Ascending aorta (tissue), 2 donors: ENCODE measurements at places on chromosomes 12 and 14.

DNA sequence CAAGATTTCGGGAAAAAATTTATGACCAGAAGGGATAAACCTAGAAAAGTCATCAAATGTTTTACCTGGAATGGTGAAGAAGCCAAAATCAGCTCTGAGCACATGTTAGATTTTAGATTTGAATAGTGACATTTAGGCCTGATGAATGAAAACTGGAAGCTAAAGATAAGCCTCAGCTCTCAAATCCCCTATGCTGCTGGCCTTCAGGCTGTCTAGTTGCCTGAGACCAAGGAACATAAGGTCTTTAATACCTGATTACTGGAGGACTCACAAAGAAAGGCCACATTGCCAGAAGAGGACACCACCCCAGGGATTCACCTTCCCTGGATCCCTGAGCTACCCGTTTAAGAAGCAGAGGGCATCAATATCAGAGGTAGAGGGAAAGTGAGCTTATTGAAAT lies 56.6 kb downstream of the BCL2L14 start:
- DNase-seq: no peak

DNA sequence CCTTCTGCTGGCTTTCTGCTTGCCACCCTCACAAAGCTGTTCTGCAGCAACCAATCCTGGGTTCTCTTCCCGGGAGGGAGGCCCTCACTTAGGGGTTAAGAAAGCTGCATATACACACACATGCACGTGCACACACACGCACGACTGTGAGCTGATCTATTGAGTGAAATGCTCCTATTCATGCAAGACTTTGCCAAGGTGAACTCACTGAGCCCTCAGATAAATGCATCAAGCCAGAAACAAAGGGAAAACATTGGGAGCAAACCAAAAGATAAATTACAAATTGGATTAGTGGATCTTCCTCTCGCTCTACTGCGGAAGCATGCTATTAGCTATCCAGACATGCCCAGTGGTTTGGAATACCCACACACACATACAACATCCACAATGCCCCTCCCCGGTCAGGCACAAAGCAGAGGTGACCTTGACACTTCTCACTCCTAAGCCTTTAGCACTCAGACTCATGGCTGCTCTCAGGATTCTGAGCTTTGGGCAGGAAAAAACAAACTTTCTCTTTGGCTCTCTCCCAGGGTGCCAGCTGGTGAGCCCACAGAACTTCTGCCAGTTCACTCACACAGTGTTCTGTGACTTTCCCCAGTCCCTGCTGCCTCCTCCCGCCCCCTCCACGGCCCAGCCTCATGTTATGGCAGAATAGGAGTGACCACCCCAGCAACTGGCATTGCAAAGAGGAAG lies 320.0 kb downstream of the DPF3 start:
- no peak for DNase-seq

GRCh38 chr14:39582028-39582654 lies 149.9 kb upstream of the FBXO33 start:
- no peak for DNase-seq

- DNase-seq: no peak
Measured at GRCh38 chr14:91205459-91205858, 39.0 kb downstream of the GPR68 start.

DNA sequence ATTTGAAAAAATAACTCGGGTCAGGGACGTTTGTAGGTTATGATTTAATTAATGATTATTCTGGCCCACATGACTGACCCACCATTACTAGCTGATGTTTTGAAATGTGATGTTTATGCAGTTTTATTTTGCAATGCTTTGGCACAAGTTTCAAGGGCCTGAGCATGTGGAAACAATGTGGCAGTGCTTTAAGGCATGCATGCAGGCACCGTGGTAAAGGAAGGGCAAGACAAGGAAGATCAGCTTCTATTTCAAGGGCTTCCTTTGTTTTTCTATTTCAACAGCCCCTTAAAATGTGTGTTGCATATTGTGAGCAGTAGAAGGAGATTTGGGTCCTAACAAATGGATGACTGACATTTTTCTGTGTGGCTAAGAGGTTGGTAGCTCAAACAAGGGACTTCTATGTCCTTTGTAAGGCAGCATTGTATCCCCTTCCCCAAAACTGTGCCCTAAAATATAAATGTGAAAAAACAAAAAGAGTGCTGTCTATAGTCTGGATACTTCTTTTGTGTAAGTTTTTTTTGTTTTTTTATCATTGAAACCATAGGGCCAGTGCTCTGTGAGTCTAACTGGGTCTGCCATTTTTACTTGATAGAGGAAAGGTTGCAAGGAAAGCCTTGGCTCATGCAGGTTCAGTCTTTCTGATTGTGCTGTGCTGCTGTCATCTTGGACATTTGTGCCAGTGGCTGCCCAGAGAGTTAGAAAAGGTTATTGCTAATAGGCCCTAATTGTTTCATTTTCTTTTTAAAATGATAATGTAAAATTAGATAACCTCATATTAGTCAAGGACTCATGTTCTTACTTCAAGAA lies 103.5 kb downstream of the FGD4 start:
- DNase-seq: no peak

GRCh38 chr12:5447320-5447719 lies 15.4 kb downstream of the NTF3 start:
- no peak for DNase-seq

DNA sequence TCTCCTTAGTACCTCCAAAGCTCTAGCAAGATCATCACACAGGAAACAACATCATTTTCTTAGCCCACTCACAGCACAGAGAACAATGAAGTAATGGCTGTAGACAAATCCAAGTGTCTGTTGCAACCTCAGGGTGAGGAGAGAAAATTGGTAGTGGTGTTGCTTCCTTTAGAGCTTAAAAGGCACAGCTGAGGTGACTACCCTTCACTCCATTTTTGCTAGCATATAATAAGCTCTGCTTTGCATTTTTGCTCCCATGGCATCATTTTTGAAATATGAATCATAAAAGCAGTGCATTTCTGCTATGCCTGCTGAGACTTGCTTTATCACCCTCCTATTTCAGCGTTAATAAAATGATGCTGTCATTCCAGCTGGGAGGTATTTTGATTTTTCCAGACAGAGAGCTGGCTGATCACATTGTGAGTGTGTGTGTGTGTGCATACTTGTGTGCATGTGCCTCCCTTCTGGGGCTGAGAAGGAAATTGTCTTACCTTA lies 18.5 kb upstream of the PCNX1 start:
- DNase-seq: no peak

DNA sequence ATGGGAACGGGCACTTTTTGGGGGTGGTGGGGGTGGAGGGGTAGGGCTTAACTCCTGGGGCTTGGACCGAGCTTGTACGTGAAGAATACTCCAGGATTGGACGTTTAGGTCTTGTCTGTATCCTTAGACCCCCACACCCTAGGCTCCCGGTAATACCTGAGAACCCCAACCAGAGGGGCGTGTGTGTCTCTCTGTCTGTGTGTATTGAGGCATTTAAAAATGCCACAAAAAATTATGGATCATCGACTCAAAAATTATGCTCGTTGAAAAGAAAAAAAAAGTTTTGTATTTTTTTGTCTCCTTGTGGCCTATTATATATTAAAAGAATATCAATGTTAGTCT lies 459 bp downstream of the PPFIBP1 start:
- DNase-seq: no peak

DNA sequence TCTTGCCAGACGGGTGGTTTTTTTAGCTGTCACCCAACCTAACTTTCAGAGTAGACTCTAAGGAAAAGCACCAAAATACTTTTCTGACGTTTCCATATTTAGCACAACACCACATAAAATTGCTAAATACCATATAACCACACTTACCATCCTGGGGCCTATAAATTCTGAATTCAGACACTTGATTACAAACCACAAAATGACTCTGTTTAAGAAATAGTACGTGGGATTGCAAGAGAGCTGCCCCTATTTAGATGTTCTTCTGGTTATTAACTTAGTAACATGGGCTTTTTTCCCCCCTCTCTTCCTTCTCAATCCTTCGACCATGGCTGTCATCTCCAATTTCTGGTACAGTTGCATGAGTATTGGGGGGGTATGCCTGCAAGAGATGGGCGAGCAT lies 287.7 kb downstream of the BMP4 start:
- no peak for DNase-seq

GRCh38 chr14:38737686-38738407 lies 365.2 kb downstream of the SEC23A start:
- DNase-seq: no peak

DNA sequence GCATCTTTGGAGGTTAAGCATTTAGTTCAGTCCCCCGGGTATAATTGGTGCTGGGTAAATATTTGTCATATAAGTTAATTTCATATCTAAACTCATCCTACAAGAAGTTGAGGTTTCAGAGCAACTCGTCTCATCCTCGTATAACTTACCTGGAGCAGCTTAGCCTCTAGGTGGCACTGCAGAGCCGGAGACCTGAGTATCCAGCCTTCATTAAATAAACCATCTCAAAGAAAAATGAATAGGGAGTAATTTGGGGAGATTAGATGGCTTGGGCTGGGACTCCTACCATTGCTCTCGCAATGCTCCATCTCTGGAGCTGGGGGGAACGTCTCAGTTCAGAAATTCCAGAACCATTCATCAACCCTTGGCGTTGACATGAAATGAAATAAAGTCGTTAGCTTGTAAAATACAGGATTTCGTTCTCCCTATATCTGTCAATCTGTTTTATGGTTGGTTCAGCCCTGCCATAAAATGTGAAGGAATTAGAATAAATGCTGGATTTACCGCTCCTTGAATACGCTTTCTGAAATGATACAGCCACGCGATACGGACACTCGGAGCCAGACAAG lies 122.9 kb upstream of the TMEM132D start:
- DNase-seq: no peak

DNA sequence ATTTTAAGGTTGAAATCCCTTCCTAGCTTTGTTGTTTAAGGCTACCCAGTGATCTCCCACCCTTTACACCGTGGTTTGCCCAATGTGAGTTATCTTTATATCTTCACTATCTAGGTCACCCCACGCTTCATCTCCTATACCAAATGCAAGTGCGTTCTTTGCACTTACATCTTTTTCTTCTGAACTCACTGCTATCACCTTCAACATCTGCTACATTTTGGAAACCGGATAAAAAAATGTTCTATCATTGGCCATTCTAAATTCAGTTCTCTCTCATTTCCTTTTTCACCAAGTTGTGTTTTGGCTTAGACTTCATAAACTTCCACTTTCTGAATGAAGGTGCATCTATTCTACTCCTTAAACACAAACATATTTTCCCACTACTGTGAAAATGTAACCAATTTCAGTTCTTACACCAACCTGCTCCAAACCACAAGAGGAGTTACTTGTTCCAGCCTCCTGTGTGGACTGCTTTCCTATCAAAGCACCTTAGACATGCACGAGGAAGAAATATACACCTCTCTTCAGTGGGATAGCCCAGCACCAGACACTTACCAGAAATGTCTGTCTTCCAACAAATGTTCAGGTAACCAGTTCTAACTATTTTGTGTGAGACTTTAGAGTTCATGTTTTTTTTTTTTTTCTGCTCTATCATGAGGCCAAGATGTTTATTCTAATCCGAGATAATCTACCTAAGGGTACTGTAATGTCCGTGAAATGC lies 21.9 kb downstream of the CLEC9A start:
- DNase-seq: no peak

GRCh38 chr12:93996321-93996720 lies 152.1 kb upstream of the PLXNC1 start:
- no peak for DNase-seq

- no peak for DNase-seq
Measured at GRCh38 chr12:214003-214741, at the start of gene SLC6A12. Gene SLC6A12, minus strand, starts transcription at chr12:214157. Its CDS starts 4,171 bp downstream, at chr12:209986.

DNA sequence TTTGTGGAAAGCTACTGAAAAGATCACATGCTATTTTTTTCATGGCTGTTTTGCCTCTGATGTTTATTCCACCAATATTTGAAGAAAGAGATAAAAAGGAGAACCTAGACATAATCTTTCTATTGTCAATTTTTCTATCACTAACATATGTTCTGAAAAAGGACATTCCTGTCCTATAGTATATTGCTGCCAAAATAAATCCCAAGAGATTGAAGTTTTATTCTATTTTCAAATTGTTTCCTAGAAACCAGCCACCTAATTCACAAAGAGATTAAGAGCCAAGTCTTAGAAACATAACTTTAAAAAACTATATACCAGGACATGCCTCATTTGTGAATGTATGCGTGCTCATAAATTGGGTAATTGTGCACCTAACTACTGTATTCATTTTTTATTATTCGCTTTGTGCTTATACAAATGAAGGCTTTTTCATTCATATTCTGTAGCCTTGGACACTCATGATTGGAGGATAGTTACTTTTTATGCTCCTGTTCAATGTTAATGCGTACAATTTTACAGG lies 200.7 kb downstream of the FUT8 start:
- no peak for DNase-seq

- peak; percentile 48 for DNase-seq
Measured at GRCh38 chr14:104768437-104769323, 15.7 kb downstream of the SIVA1 start.

- DNase-seq: no peak
Measured at GRCh38 chr14:77276295-77276935, 5.4 kb upstream of the NGB start.

DNA sequence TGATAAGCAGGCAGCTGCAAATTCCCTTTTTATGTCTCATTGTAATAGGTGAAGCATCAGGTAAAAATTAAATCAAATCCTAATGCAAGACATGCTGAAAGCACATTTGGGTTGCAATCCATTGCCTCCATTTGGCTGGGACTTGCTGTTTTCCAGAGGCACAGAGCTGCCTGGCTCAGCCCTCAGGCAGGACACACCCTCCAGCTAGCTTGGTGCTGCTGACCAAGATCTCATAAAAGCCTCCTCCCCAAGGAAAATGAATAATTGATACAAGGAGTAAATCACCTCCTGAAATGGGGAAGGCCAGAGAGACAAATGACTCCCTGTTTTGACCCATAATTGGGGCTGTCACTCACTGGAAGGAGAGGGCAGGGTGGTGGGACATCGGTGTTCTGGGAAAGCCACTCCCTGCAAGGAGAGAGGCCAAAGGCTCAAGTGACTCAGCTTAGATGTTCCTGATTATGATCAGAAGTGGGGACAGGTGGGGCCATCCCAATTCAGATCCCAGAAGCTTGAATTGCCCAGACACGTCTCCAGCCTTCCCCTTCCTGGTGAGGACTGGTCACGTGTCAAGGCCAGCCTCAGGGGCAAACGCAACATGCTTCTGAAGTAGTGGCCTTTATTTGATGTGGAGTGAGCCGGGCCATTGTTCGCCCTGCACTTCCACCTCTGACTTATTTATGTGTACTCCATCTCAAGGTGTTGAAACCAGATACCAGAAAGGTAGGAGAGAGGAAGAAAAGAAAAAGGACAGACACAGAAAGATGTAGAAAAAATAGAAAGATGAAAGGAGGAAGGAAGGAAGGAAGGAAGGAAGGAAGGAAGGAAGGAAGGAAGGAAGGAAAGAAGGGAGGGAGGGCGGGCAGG lies 773.7 kb downstream of the BCL11B start:
- no peak for DNase-seq

GRCh38 chr14:65413739-65414045 lies 1.2 kb downstream of the FUT8 start:
- DNase-seq: no peak

DNA sequence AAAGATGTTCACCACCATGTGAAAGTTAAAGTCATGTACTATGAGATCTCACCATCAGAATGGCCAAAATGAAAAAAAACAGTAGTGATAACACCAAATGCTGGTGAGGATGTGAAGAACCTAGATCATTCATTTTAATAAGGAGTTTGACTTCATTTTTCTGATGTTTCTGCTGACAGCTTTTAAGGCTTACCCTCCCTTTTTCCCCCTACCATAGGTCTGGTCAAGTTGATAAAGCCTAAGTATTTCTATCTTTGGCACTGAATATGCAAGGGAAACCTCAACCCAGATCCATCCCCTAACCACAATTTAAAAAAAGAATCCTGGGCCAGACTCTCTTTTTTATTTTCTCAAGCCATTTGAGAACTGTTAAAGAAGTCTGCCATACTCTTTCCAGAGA lies 689.6 kb upstream of the FOXG1 start:
- no peak for DNase-seq

GRCh38 chr12:29725587-29726320 lies 58.0 kb downstream of the TMTC1 start:
- peak; percentile 89 for DNase-seq
